Activated naive CD4-positive, alpha-beta T cell treated with anti-CD3 and anti-CD28 coated beads, Interleukin-2, amount 50 U/mL, for 16 hours (primary cell): ENCODE measurements at places on chromosomes 3 and 15.

GRCh38 chr3:148528024-148528423, 169.7 kb upstream of the AGTR1 start:
- no peak for DNase-seq

- DNase-seq, result no peak
Observed at GRCh38 chr3:64798316-64798715, 110.5 kb upstream of the ADAMTS9 start.

DNA sequence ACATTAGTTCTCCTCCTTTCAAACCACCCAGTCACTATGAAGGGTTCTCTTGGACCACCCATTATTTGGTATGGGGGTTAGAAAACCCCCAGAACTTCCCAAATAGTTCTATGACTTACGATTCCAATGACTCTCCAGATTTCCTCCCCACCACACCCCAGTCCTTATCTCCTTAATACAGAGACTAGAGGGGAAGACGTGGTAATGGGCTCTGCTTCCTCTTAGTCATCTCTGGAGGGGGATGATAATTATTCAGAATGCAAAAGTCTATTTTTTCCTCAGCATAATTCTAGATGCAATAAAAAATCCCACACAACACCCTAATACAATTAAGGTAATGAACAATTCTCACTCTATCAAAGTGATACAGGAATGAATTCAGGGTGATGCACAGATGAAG, 48.9 kb upstream of the CFAP161 start:
- DNase-seq, result no peak

DNA sequence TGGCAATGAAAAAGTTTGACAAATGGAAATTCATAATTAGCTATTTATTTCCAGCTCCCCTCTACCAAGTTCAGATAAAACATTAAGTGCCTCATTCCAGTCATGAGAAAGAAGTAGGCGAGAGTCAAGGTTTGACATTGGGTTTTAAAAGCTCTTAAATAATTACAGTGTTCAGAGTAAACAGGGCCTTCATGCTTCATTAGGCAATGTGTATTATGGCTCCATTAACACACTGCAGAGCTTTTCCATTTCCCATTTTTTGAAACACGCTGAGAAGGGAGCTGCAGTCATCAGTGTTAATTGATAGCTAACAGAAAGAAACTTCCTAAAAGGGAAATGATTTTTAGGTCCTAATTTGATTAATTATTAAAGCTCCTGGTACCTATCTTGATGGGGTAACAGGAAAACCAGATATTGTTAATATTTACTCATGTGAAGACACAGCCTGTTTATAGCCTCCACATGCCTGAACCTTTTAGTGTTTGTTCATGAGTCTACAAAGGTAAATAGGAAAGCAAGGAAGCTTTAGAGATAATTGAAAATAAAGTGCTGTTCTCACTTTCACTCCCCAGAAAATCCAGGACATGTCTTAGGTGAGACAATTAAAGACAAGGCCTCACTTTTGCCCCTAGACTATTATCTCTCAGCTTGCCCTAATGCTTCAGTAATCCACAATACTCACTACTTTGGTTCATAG, 28.7 kb downstream of the SST start:
- no peak for DNase-seq
